Tibial nerve (tissue), 4 donors: ENCODE measurements at places on chromosomes 4 and X. TPM values are rescaled to one million over a fixed set of nuclear protein-coding genes. Genes with fewer than 3 reads are reported as not detected.

Gene TMEM271
- total RNA-seq, result not detected

Gene PNMA6A
- 3.6 TPM for total RNA-seq

Gene CTAG2
- not detected for total RNA-seq

Gene ARHGAP10
- total RNA-seq, result 217 TPM

GRCh38 chrX:63934160-63934559 lies 149.1 kb upstream of the ARHGEF9 start:
- DNase-seq, result no peak

DNA sequence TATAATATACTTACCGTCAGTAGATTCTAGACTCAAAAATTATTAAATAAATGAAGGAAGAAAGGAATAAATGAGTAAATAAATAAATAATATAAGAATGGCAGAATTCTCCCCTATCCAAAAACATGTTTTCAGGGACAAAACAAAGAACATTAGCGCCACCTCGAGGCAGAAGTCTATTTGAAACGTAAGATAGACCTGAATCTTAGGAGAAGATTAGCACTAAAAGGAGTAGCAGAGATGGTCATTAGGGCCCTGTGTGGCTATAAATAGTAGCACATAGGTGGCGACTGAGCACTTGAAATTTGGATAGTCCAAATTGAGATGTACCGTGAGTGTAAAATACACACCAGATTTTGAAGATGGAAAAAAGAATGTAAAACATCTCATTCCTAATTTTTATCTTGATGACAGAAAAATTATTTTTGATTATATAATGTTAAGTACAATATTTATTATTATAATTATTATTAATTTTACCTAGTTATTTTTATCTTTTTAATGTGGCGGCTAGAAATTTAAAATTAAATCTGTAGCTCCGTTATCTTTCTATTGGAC lies 24.3 kb upstream of the SRD5A3 start:
- DNase-seq, result peak; percentile 97

DNA sequence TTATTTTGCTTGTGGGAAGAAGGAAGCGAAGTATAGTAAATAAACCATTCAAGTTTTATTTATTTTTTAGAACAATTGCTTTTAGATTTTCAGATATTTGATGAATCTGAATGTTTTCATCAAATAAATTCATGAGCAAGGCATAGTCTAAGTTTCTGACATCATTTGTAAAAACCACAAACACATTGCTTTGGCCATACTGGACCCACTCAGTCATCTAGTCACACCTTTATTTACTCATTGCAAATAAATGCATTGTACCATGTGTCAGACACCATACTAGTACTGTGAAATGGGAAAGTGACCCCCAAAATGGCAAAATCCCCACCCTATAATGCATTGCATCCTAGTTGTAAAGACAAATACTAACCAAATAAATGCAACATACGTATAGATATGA lies 449.1 kb upstream of the SMIM31 start:
- no peak for DNase-seq

- DNase-seq, result no peak
Measured at GRCh38 chrX:103233263-103233662, 18.4 kb downstream of the BEX4 start.

- DNase-seq, result no peak
Measured at GRCh38 chr4:24850674-24851073, 55.3 kb downstream of the SOD3 start.

GRCh38 chr4:87943660-87944149 lies 31.8 kb upstream of the SPP1 start:
- DNase-seq, result no peak

DNA sequence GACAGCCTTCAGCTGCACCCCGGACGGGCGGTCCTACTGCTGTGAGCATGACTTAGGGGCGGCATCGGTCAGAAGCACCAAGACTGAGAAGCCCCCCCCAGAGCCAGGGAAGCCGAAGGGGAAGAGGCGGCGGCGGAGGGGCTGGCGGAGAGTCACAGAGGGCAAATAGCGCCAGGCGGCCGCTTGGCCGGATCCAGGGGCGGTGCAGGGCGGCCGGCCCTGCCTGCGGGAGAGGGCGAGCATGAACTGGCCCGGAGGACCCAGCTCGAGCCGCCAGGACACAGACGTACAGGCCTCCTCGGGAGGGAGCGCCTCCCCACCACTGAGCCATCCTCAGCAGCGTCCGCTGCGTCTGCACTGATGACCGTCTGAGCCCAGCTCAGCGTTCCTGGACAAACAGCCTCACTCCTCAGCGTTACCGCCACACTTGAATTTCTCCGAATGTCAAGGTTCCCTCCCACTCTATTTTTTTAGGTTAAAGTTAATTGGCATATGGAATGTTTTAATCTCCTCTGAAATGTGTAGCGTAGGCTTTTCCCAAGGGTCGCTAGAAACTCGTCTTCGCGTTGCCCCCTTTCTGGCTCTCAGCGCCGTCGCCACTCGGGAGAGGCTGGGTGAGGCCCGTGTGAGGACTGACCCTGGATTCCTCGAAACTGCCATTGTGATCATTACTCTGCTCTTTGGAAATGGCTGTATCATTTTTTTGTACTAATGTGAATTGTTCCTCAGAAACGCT lies 29.9 kb downstream of the NELFA start:
- DNase-seq, result no peak

- no peak for DNase-seq
Measured at GRCh38 chr4:109016200-109016599, 253.3 kb upstream of the ETNPPL start.
